ENCODE measurements at places on chromosomes 6 and 20. TPM values are rescaled to one million over a fixed set of nuclear protein-coding genes. Genes with fewer than 3 reads are reported as not detected.

- H3K4me1 ChIP-seq, result no peaks in the 10 kb centered on the region
- H3K4me3 ChIP-seq, result no peak overlapping the region
- no peaks in the 10 kb centered on the region for H3K36me3 ChIP-seq
- DNase-seq, result no peak
Observed at GRCh38 chr6:19446570-19446969, 390.6 kb upstream of the ID4 start.

- no peak for DNase-seq
- H3K27ac ChIP-seq, result no peak overlapping the region
- no peak overlapping the region for H3K4me3 ChIP-seq
- H3K27me3 ChIP-seq, result no peaks in the 10 kb centered on the region
- no peaks in the 10 kb centered on the region for H3K36me3 ChIP-seq
Observed at GRCh38 chr6:149474108-149474935, 10.5 kb downstream of the ZC3H12D start.

DNA sequence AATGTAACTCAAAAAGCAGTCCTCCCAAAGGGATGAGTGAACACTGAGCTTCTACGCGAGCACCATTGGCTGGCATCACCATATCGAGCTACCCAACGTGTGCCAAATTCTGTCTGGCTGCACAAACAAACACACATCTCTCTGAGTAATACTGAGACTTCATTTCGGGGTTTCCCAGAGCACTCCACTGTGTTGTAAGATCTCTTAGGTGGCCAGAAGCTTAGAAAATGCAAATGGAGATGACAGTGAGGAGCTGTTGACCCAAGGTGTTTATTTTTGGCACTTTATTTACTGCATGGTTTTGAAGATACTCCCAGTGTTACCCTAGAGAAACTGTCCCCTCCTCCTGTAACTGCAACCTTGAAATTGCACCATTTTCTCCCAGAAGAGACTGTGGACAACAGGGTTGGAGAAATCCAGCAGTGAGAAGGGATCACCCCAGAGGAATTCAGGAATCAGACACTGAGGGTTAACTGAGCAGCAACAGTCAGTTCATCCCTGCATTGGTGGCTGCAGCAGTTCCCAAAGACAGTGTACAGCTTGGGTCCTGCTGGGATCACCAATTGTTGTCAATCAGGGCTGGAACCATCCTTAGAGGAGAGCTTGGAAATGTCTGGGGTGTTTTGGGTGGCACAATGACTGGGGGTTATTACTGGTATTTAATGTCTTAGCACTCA is 1.0 kb upstream of the RIPOR2 start:
- DNase-seq, result no peak
- H3K4me1 ChIP-seq, result peaks cover 16% of the 10 kb centered on the region
- H3K27me3 ChIP-seq, result no peaks in the 10 kb centered on the region
- H3K4me3 ChIP-seq, result no peak overlapping the region
- H3K36me3 ChIP-seq, result no peaks in the 10 kb centered on the region
- no peak overlapping the region for H3K27ac ChIP-seq

DNA sequence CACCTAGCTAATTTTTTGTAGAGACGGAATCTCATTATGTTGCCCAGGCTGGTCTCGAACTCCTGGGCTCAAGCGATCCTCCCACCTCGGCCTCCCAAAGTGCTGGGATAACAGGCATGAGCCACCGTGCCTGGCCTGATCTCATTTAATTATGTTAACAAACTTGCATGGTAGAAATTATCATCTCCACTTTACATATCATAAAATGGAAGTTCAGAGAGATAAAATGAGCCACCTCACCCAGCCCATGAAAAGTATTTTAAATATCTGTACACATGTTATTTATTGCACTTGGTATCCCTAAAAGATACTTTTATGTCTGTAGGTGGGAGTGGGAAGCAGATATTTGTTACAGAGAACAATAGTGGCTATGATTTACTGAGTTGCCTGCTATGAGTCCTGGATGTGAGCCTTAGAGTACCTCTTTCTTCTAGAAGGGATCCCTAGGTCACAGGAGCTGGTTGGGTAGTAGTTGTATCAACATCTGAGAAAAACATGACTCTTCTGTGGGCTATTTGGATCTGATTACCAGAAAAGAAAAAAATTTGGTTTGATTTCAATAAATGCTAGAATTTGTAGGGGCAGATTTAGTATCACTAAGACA is 52.4 kb upstream of the EIF2S2 start:
- H3K27ac ChIP-seq, result no peak overlapping the region
- H3K36me3 ChIP-seq, result no peaks in the 10 kb centered on the region
- DNase-seq, result no peak
- no peaks in the 10 kb centered on the region for H3K27me3 ChIP-seq
- no peaks in the 10 kb centered on the region for H3K4me1 ChIP-seq
- H3K4me3 ChIP-seq, result no peak overlapping the region

GRCh38 chr6:5121479-5121878 is 36.3 kb downstream of the PPP1R3G start:
- DNase-seq, result no peak
- no peaks in the 10 kb centered on the region for H3K27me3 ChIP-seq
- H3K27ac ChIP-seq, result no peak overlapping the region
- H3K4me3 ChIP-seq, result no peak overlapping the region
- H3K36me3 ChIP-seq, result peaks cover 6% of the 10 kb centered on the region

Gene PGC
- not detected for total RNA-seq

Data from H9 (cell line).